ENCODE measurements at places on chromosomes 1 and 21.

GRCh38 chr1:67608661-67609576, 76.1 kb upstream of the GADD45A start:
- DNase-seq, result no peak

DNA sequence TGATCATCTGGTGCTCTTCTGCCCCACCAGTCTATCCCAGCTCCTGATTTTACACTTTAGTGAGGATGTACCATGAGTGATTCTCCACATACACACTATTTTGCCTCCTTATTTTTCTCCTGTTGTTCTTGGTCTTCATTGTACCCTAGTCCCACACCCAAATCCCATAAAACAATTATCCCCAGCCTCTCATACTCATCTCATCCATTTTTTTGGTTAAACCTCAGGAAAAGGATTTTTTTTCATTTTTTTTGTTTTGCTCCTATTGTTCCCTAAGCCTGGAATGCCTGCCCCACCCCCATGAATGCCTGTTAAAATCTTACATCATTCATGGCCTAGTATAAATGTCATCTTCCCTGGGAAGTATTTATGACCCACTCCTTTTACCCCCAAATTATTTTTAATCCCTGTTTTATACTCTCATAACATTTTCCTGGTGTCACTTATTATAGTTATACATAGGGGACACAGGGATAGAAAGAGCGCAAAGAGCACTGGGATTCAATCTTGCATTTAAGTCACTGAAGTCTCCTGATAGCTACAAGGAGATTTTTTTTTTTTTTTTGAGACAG, 4.9 kb upstream of the LINGO4 start:
- DNase-seq, result no peak

GRCh38 chr1:8736927-8737326, 80.5 kb downstream of the RERE start:
- no peak for DNase-seq

GRCh38 chr21:25240974-25241373, 366.3 kb downstream of the MRPL39 start:
- DNase-seq, result no peak

DNA sequence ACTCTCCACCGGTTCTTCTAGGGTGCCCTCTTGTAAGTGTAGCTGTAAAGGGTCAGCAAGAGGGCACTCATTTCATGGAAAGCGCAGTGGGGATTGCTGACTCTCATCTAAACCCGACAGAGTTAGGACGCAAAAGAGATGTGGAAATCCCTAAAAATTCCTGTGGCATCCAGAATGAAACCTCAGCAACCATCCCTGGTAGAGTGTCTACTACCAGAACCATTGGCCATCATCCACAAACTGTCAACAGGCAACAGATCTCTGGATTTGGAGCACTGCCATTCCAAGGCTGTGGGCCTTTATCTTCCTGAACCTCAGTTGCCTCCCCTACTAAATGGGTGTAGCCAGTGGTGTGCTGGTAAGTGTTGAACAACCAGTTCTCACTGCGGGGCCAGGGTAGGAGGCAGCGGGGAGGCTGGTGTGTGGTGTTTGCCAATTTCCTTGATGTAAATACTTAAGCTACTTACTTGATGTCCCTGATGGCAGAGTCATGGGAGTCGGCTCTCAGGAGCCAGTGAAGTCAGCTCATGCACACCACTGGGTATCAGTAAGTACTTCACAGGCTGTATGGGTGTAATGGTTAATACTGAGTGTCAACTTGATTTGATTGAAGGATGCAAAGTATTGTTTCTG, 195.8 kb downstream of the KAZN start:
- no peak for DNase-seq

DNA sequence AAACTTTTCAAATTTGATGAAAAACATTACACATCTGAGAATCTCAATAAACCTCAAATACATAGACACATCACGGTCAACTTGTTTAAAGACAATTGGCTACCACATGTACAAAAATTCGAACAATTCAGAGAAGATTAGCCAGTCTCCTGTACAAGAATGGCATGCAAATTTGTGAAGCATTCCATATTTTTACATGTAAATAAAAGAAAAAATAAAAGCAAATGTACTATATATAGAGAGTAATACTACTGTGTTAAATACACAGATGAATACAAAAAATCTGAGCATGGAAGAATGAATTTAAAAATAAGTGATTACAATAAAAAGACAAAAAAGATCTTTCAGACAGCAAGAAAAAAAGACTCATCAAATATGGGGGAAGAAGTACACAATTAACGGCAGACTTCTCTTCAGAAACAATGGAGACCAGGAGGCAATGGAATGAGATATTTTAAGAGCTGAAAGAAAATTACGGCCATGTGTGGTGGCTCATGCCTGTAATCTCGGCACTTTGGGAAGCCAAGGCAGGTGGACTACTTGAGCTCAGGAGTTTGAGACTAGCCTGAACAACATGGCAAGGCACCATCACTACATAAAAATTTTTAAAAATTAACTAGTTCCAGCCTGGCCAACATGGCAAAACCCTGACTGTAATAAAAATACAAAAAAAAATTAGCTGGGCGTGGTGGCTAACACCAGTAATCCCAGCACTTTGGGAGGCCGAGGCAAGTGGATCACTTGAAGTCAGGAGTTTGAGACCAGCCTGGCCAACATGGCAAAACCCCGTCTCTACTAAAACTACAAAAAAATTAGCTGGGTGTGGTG, 23.2 kb downstream of the HAX1 start:
- DNase-seq, result no peak

GRCh38 chr1:78667939-78668338, 18.3 kb downstream of the IFI44 start:
- no peak for DNase-seq

DNA sequence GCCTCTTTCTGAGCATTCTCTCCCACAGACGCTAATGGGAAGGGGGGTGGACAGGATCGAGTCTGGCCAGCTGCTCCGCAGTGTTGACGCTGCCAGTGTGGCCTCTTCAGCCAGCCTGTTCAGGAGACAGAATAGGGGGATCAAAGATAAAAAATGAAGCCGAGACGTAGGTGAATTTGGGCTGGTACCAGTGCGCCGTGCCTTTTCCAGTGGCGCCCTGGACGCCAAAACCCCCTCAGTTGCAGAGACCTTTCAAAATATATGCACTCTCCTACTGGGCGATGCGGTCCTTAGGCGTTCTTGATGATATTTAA, 1.1 kb downstream of the TTC3 start:
- no peak for DNase-seq

- no peak for DNase-seq
Measured at GRCh38 chr1:67745875-67746698, 61.1 kb downstream of the GADD45A start.

DNA sequence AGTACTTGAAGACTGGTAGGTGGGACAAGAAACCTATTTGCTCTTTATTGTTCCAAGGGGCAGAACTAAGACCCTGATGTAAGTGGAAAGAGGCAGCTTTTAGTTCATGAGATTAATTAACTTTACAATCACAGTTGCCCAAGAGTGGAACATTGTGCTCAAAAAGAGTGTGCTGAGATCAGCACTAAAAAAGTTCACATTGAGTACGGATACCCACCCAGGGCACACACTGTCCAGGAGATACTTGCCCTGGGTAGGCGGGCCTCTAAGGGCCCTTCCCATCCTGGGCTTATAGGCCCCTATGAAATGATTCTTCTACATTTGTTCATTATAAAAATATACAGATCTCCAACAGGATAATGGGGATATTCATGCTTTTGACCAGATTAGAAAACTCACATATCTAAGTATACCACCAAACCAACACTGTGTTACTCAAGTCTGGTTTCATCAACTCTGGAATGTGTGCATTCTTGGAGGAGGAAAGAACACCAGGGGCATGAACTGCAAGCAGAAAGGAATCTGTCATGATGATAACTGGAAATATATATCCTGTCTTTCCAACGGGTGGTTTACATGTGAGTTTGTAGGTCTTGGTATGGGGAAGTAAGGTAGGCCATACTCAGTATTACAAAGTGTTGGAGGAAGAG, 626.2 kb downstream of the SMYD3 start:
- no peak for DNase-seq

DNA sequence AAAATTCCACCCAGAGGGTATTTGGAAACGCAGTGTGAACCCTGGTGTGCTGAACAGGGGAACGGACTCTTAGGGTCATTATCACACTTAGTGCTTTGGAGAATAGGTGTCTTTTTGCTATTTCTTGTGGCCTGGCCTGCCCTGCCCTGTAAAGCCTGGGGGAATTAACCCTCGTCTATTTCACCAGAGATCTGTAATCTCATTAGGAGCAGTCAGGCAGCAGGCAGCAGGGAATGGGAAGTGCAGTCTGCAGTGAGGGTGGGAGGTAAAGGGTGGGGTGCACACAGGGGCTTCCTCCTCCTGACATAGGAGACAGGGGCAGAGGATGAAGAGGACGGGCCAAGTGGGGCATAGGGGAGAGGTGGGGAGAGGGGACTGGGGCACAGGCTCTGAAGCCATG, 1.1 kb upstream of the SLC1A7 start:
- no peak for DNase-seq

- no peak for DNase-seq
Measured at GRCh38 chr1:197620714-197621163, 154.5 kb downstream of the DENND1B start.

DNA sequence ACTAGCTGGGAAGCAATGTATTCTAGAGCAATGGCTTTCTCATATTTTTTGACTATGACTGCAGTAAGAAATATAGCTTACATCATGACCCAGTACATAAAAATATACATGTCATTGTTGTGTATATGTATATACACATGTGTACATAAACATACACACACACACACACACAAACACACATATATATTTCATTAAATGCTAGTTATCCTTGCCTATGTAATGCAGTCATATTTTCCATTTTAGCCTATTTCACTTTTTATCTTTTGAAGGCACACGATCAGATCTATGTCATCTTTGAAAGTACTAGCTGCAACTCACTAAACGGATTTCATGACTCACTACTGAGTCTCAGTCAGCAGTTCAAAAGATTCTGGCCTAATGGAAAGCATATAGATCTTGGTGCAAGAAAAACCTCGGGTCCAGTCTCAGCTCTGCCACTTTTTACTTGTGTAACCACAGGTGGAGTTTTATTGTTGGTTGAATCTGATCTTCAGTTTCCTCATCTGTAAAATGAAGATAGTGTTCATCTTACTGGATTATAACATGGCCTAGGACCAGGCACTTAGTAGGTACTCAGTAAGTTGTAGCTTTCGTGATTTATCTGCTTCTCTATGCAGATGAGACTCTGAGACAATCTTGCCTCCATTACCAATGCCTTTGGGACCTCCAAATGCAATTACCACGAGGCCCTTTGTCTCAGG, 325.6 kb downstream of the RRAGC start:
- DNase-seq, result no peak

- no peak for DNase-seq
Measured at GRCh38 chr1:93844262-93845045, 34.6 kb downstream of the DNTTIP2 start.

- no peak for DNase-seq
Measured at GRCh38 chr1:208054911-208055379, 144.0 kb upstream of the CD34 start.

- DNase-seq, result no peak
Measured at GRCh38 chr1:60973668-60974067, 108.7 kb upstream of the NFIA start.

GRCh38 chr21:42858185-42858847, 21.0 kb downstream of the WDR4 start:
- no peak for DNase-seq

- no peak for DNase-seq
Measured at GRCh38 chr21:14071902-14072734, 138.6 kb downstream of the LIPI start.

- no peak for DNase-seq
Measured at GRCh38 chr1:114505148-114505561, 5.8 kb downstream of the TRIM33 start.

GRCh38 chr1:201424146-201424545, 2.6 kb upstream of the TNNI1 start:
- DNase-seq, result no peak

GRCh38 chr1:19536519-19536918, 51.2 kb upstream of the CAPZB start:
- DNase-seq, result no peak

DNA sequence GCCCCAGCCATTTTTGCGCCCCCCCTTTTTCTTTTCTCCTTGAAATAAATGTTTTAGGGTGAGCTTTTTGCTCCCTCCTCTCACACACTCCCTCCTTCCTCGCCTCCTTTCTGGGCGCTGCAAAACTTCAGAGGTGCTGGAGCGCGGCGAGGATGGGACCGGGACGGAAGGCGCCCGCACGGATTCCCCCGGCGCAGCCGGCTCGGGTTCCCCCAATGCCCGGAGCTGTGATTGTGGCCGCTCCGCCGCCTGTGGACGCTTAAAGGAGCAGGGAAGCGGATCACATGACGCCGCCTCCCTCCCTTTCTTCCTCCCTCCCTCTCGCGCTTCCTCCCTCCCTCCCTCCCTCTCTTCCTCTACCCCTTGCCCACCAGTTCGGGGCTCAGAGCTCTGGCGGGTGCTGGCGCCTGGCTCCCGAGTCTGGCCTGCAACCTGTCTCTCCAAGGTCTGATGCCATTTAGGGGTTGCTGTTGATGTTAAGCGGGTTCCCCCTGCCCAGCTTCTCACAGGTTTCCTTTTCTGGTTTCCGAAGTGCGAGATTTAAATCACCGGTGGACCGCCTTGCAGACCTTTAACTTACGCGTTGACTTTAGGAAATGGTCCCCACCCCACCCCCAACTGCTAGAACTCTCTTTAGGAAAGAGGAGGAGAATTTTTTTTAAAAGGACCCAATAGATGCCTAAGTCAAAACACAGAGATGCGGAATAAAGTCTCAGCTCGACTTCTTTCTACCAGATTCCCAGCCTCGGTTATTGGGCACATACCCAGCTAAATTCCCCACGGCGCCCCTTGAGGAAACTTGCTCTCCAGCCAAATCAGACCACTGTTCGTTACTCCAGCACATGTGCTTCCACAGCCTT, at the start of gene WLS:
TSS of gene WLS (minus strand) at position 235 of the 860 bp plus-strand sequence. CDS start at position 11, 224 bp downstream.
- DNase-seq, result no peak

DNA sequence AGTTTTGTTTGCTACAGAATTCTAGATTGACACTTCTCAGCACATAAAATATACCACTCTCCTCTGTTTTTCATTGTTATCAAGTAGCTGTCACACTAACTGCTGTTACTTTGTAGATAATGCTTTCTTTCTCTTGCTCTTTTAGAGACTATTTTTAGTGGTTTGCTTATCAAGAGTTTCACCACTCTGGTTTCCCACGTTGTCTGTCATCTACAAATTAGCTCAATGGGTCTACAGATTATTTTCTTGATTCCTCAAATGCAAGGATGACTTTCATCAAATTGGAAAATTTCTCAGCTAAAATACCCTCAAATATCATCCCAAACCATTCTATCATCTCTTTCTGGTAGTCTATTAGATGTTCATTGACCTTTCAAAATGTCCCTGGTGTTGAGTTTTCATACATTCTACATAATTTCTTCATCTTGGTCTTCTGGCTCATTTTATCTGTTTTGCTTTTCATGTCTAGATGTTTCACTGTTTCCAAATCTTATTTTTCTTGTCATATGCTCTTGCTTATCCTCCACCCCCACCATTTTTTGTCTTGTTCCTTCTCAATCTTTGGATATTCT, 122.5 kb downstream of the TRIM33 start:
- DNase-seq, result no peak

All from stimulated activated naive CD4-positive, alpha-beta T cell treated with Interleukin-2 at 50 U/mL for 16 hours (primary cell).